ENCODE measurements at places on chromosomes 11 and 22.

DNA sequence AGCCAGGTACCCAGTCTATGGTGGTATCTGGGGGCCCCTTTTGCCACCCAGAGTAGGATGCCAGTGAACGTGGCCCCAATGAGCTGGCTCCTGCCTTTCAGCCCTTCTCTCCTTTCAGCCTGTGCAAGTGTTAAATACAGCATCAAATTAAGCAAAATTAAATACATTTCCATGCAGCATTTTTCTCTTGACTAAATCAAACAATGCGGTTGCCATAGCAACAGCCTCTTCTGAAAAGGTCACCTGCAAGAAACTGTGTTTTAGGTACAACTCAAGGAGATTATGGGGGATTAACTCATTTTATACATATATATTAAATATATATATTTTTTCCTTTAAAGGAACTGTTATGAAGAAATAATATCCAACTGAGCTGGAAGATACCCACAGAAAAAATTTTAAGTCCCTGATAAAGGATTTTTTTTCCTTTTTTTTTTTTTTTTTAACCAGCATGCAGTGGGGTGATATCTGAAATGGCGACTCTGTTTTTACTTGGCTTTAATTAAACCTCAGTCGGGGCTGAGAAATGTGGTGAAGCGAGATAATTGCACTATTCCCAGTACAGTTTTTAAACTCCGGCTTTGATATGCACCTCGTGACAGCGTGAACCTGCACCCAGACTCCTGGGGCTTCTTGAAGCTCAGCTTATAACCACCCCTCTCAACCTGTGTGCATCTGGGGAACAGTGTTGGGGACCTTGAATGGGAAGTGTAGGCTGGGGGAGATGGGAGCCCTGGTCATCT lies 115.3 kb downstream of the PKNOX2 start:
- H3K27me3 ChIP-seq, result no peaks in the 10 kb centered on the region
- H3K36me3 ChIP-seq, result no peaks in the 10 kb centered on the region
- peaks cover 15% of the 10 kb centered on the region for H3K4me1 ChIP-seq
- no peak overlapping the region for H3K4me3 ChIP-seq
- H3K27ac ChIP-seq, result no peak overlapping the region
- no peak for DNase-seq

DNA sequence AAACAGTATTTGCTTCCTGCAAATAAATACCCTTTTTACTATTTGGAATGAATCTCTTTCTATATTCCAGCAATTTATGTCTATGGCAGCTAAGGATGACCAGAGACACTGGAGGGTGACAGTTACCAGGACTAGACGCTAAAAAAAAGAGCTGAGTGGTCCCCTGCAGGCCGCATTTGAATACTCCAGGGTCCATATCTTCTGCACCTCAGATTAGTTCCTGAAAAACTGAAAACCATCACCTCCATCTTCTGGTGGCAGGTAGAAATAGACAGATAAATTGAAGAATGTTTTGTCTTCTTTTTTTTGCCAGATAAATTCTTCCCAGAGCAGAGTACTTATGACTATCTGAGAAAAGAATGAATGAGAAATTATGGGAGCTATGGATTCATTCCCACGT lies 145.6 kb downstream of the CSNK2A3 start:
- no peaks in the 10 kb centered on the region for H3K27me3 ChIP-seq
- peaks cover 2% of the 10 kb centered on the region for H3K4me1 ChIP-seq
- no peak overlapping the region for H3K4me3 ChIP-seq

GRCh38 chr11:110909336-110909735 lies 197.1 kb upstream of the ARHGAP20 start:
- H3K4me1 ChIP-seq, result no peaks in the 10 kb centered on the region
- DNase-seq, result no peak
- H3K27me3 ChIP-seq, result no peaks in the 10 kb centered on the region
- no peaks in the 10 kb centered on the region for H3K36me3 ChIP-seq

DNA sequence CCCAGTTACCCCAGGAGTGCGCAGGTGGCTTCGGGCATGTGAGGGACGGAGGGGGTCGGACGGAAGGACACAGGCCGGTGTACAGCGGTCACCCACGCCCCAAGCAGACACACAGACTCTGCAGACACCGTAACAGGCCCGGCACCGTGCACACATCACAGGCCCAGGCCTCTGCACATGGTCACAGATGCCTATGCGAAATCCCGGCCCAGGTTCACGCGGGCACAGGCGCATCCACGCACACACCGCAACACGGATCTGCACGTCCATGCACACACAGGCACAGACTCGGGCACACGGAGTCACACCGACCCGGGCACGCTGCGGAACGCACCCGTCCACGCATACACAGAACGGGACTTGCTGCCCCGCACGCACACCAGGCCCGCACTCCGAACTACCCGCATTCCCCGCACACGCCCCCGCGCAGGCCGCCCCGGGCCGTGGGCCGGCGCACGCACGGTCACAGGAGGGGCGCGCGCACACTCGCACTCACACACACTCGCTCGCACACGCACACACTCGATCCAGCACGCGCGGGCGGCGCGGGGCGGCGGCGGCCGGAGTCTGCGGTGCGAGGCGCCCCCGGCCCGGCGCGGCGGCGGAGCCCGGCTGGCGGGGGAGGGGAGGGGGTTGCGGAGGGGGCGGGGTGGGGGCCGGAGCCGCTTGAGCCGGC lies at the start of gene MGAT3:
MGAT3 (plus strand) TSS at position 491 of the 676 bp plus-strand sequence. CDS start 30,336 bp downstream, outside the sequence.
- no peak within 1 kb of the TSS for H3K27ac ChIP-seq
- no peaks in the 10 kb centered on the region for H3K4me1 ChIP-seq
- no peaks in the 10 kb centered on the region for H3K27me3 ChIP-seq
- H3K36me3 ChIP-seq, result no peaks in the 10 kb centered on the region

GRCh38 chr22:48696371-48696770 lies 1131.3 kb downstream of the BRD1 start:
- DNase-seq, result no peak
- no peak overlapping the region for H3K4me3 ChIP-seq
- no peaks in the 10 kb centered on the region for H3K4me1 ChIP-seq
- H3K27ac ChIP-seq, result no peak overlapping the region

DNA sequence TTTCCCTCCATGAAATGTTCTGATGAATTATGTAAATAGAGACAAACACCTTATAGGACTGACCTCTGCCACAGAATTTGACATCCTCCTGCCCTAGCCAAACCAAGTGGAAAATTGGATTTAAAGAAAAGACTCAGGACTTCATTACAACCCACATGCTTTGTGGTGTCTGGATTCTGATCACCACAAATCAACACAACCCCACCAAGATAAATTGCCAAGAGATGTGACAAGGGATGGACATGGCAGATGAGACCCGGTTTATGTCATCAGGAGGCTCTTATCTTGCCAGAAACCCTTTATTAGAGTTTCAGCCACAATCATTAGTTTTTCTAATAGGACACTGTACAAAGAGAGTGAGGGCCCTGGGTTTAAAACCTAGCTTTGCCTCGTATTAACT lies 57.9 kb upstream of the SLC6A5 start:
- H3K36me3 ChIP-seq, result no peaks in the 10 kb centered on the region
- H3K4me3 ChIP-seq, result no peak overlapping the region
- no peak for DNase-seq
- H3K27ac ChIP-seq, result no peak overlapping the region
- H3K27me3 ChIP-seq, result no peaks in the 10 kb centered on the region
- H3K4me1 ChIP-seq, result no peaks in the 10 kb centered on the region

GRCh38 chr11:125286486-125286885 lies 121.9 kb downstream of the PKNOX2 start:
- peaks cover 11% of the 10 kb centered on the region for H3K4me1 ChIP-seq
- no peak overlapping the region for H3K27ac ChIP-seq
- no peak overlapping the region for H3K4me3 ChIP-seq
- no peaks in the 10 kb centered on the region for H3K36me3 ChIP-seq
- no peak for DNase-seq

DNA sequence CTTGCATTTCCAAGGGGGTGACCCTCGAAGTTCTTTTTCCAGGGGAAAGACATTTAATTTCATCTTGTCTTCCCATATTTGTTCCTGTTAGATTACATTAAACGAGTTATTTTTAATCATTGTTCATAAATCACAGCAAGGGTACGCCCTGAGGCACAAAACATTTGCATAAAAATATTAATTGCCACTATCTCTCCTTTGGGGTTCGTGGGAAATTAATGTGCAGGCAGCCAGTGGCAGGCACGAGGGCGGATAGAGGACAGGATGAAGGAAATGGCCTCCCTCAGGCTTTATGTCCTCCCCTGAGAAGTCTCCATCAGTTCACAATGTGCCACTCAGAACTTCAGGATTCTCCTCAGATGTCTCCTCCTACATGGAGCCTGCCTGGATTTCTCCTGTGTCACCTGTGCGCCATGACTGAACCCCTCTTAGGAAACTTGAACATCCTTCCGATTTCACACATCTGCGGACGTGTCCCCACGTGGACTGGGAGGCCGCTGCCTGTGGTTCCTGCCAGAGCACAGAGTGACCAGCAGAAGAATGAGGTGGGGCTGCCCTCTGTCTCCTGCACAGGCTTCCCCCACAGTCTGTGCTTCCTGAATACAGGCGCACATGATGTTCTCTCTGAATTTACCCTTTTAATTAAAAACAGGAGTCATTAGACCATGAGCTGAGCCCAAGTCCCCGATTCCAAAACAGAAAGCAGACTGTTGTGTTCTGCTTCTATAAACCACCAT lies 1085.9 kb downstream of the TBC1D22A start:
- no peak overlapping the region for H3K4me3 ChIP-seq
- H3K27ac ChIP-seq, result no peak overlapping the region
- no peaks in the 10 kb centered on the region for H3K36me3 ChIP-seq
- no peaks in the 10 kb centered on the region for H3K4me1 ChIP-seq
- H3K27me3 ChIP-seq, result no peaks in the 10 kb centered on the region

DNA sequence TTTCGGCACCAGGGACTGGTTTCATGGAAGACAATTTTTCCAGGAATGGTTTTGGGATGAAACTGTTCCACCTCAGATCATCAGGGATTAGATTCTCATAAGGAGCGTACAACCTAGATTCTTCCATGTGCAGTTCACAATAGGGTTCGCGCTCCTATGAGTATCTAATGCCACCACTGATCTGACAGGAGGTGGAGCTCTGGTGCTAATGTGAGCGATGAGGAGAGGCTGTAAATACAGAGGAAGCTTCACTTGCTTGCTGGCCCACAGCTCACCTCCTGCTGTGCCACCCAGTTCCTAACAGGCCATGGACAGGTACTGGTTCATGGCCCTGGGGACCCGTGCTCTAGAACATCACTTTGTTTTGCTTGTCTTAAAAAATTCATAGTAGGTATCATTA lies 41.8 kb upstream of the AMPD3 start:
- DNase-seq, result no peak
- H3K27me3 ChIP-seq, result no peaks in the 10 kb centered on the region
- H3K4me3 ChIP-seq, result no peak overlapping the region
- H3K4me1 ChIP-seq, result no peaks in the 10 kb centered on the region

DNA sequence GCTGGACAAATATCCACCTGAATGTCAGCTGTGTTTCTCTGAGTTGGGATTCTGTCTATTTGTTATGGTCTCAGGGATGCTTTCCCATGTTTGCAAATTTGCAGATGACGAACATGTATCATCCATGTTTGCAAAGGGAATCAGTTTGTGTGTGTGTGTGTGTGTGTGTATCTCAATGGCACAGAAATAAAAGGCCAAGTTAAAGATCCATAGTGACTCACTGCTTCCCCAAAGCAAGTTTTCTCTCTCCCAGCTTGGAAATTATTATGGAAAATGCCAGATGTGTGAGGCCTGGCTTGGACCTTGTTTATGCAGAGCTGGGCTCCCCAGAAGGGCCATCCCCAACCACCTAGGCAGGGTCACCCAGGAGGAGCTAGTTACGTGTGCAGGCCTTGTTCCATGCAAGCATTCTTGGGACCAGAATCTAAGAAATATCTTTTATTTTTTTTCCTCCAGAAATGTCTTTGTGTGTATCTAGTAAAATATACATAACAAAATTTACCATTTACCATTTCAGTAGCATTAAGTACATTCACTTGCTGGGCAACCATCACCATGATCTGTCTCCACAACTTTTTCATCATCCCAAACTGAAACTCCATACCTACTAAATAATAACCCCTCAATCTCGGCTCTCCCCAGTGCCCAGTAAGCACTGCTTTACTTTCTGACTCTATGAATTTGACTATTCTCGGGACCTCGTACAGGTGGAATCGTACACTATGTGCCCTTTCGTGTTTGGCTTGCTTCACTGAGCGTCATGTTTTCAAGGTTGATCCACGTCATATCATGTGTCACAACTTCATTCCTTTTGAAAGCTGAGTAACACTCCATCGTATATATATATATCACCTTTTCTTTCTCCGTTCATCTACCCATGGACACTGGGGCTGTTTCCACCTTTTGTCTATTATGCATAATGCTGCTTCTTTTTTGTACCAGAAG lies 56.6 kb upstream of the WNT7B start:
- peaks cover 18% of the 10 kb centered on the region for H3K4me1 ChIP-seq
- H3K4me3 ChIP-seq, result no peak overlapping the region
- DNase-seq, result no peak
- peak overlapping the region; percentile 83 for H3K27ac ChIP-seq

- H3K4me3 ChIP-seq, result no peak overlapping the region
- H3K36me3 ChIP-seq, result no peaks in the 10 kb centered on the region
- no peak overlapping the region for H3K27ac ChIP-seq
- DNase-seq, result no peak
- no peaks in the 10 kb centered on the region for H3K27me3 ChIP-seq
These were observed 96.7 kb downstream of the SYN3 start for GRCh38 chr22:32961497-32961896.

GRCh38 chr11:67439321-67440228 lies 2.1 kb upstream of the PTPRCAP start:
- H3K27me3 ChIP-seq, result no peaks in the 10 kb centered on the region
- DNase-seq, result no peak
- H3K4me3 ChIP-seq, result no peak overlapping the region
- peaks cover 12% of the 10 kb centered on the region for H3K4me1 ChIP-seq
- H3K27ac ChIP-seq, result peak overlapping the region; percentile 57

GRCh38 chr22:19290400-19291217 lies 910 bp downstream of the CLTCL1 start:
- H3K27ac ChIP-seq, result no peak overlapping the region
- H3K27me3 ChIP-seq, result no peaks in the 10 kb centered on the region
- H3K4me3 ChIP-seq, result peak overlapping the region; percentile 97
- no peak for DNase-seq
- H3K36me3 ChIP-seq, result no peaks in the 10 kb centered on the region

DNA sequence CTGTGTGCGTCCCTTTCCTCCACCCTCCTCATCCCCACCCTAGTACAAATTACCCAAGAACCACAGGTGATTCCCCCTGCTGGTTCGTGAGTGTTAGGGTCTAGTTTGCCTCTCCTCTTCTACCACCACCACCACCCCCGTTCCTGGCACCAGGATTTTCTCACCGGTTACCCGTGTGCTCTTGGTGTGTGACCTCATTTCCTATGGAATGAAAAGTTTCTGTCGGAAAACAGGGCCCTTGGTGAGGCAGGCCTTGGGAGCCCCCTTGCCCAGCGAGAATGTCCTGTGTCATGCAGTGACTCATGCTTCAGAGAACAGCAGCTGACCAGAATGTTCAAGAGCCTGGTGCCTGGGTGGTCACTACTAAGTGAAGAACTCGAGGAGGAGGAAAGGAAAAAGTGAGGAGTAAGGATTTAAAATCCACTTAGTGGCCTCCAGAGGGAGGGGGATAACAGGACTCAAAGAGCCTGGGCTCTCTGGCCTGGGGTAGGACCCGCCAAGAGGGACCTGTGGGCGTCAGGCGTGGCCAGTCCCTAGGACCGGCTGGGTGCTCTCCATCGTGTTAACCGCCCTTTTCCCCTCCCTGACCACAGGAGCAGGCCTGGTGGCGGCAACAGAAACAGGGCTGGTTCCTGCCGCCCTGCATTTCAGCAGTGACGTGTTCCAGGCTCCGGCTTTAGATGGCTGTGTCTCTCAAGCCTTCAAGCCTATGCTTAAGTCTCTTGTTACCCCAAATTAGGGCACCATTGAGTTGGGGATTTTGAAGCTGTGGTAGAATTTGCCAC lies 30.2 kb downstream of the C22orf31 start:
- peak overlapping the region; percentile 70 for H3K4me3 ChIP-seq
- no peaks in the 10 kb centered on the region for H3K36me3 ChIP-seq
- peaks cover 37% of the 10 kb centered on the region for H3K4me1 ChIP-seq
- DNase-seq, result peak; percentile 79
- H3K27ac ChIP-seq, result peak overlapping the region; percentile 81
